ENCODE measurements at places on chromosomes 16 and 17.

- no peak for DNase-seq
Measured at GRCh38 chr17:41586863-41587495, at the start of gene KRT14. KRT14 (minus strand) TSS chr17:41586895; CDS start chr17:41586834, 61 bp downstream.

DNA sequence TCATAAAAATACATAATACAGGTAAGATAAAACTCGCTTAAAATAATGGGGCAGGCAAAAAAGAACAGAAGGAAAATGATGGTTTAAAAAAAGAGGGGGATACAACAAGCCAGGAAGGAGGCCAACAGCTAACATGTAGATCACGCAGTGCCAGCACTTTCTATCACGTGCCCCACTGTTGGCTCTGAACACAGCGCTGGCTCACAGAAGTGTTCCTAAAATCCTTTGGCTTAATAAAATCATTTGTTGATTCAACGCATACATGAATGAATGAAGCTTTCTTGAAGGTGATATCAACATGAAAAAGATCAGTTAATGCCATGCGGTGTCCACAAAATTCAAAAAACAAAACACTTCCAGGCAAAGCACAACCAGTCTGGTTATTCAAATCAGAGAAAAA lies 8.5 kb downstream of the ITGAE start:
- no peak for DNase-seq

- no peak for DNase-seq
Measured at GRCh38 chr17:3817851-3818605, 17.0 kb upstream of the ITGAE start.

GRCh38 chr16:64857411-64857810 lies 264.5 kb downstream of the CDH11 start:
- DNase-seq: no peak

DNA sequence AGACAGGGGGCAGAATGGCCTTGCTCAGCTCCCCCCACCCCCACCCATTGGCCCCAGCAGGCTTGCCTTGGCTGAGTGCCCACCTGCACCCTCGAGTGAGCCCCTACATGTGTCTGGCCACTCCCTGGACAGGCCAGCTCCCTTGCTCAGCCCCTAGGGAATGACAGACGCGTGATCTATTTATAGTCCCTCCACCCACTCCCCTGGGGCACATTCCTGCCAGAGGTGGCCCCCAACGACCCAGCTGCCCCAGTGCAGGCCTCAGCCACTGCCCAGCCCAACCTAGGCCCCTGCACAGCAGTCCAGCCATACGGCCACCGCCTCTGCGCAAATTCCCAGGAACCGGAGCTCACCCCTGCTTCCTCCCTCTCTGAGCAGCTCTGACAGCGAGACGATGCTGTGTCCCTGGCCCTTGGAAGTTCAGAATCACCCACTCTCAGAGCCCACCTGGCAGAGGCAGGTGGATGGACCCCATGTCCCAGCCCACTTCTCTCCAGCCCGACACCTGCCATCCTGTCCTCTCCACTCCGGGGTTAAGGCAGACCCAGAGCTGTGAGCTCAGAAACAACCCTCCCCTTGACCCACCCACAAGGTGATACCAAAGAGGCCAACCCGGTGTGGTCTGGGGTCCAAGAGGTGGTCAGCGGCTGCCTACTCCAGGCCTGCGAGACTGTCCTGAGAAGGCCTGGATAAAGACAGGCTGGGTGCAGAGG lies 11.5 kb upstream of the P2RX1 start:
- DNase-seq: no peak

GRCh38 chr17:43888548-43888947 lies 18.8 kb downstream of the MPP2 start:
- DNase-seq: no peak

- DNase-seq: no peak
Measured at GRCh38 chr16:3677994-3678393, 23.5 kb downstream of the DNASE1 start.

DNA sequence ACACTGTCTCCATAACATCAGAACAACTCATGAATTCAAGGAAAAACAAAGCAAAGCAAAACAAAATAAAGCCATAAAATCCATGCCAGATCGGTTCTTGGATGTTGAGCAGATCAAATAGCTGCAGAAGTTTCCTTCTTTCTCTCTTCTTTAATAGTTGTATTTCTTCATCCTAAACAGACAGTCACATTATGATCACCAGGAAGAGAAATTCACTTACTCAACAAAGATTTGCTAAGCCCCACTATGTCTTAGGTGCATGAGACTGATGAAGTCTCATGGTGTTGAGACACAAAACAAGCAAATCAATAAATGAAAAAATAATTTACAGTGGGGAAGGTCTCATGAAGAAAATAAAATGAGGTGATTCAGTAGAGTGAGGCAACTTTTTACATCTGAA lies 72.8 kb downstream of the WIPI1 start:
- DNase-seq: no peak

DNA sequence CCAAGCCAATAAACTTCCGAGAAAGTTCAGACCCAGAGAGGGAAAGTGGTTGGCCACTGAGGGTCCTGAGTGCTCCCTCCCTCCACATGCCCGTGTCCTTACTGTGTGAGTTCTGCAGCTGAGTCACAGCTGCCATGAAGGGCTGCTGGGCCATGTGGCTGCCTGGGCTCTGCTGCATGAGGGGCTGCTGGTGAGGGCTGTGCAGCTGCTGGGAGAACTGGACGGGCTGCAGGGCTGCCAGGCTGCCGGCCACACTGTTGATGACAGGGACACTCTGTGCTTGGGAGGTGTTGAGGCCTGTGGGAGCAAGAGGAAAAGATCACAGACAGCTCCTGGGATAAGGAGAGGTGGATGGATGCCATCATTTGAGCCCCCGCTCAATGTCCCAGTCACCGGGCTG lies 44.0 kb downstream of the HNF1B start:
- DNase-seq: no peak

DNA sequence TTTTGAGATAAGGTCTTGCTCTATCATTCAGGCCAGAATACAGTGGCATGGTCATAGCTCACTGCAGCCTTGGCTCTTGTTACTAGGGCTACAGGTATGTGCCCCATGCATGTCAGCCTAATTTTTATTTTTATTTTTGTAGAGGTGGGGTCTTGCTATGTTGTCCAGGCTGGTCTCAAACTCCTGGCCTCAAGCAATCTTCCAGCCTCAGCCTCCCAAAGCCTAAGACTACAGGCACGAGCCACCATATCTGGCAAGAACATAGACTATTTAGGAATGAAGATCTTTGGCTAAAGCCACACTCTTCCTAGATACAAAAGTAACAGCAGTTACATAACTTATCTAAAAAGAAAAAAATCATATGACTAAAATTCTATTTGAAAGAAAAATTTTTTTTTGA lies 15.6 kb upstream of the DDX19A start:
- DNase-seq: no peak

GRCh38 chr17:33522623-33523022 lies 229.5 kb upstream of the ASIC2 start:
- no peak for DNase-seq

- DNase-seq: no peak
Measured at GRCh38 chr17:82698974-82699442, 510 bp upstream of the RAB40B start.

- DNase-seq: no peak
Measured at GRCh38 chr17:17467720-17468119, 9.1 kb upstream of the MED9 start.

DNA sequence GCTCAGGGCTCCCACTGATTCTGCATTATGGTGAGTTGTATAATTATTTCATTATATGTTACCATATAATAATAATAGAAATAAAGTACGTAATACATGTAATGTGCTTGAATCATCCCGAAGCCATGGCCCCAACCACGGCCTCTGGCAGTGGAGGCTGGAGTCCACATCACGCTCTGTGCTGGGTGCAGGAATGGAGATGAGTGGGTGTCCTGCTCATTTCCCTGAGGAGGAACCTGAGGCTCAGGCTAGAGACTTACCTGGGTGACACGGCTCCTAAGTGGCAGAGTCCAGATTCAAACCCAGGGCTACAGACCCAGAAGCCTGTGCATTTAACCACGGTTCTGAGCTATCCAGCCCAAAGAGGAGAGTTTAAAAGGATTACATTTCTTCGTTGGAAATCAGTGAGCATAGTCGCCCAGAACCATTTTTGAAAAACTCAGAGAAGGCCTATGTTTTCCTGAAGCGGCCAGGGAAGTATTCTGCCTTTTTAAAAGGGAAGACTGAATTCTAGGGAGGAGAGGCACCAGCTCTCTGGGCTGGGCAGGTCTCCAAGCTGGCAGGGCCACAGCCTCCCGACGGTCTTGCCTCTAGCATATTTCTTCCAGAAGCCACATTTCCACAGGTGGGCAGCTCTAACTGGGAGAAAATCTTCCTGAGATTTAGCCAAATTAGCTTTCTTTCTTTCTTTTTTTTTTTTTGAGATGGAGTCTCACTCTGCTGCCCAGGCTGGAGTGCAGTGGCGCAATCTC lies 6.7 kb downstream of the IL4R start:
- DNase-seq: no peak
